NCI-H146 (cell line): ENCODE measurements at places on chromosomes 11 and 22.

DNA sequence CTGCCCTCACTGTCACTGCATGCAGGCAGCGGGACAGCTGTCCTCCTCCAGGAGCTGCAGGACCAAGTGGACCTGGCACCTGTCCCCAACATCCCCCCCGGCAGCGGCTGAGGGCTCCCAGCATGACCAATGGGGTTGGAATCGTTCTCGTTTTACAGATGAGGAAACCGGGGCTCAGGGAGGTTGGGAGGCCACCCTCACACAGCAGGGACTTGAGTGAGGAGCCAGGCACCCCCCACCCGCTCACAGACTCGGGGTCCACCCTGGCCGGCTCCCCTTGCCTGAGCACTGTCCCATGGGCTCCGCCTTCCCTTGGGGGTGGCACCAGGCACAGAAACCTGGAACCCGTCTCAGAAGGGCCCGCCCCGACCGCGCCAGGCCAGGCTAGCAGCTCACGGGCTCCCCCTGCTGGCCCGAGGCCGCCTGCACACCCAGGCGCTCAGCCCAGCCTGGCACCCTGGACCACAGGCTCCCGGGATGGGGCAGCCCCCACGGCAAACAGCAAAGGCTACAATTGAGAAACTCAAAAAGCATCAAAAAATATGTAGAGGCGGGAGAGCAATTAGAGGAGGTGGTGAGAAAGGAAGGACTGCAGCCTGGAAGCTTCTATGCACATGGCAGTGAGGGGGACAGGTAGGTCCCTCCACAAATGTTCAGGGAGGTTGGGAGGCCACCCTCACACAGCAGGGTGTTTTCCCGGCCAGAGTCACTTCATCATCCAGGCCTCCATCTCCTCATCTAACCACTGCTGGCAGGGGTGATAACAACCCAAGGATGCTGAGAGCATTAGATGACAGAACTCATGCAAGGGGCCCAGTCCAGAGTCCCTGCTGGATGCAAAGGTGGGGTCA, 12.8 kb downstream of the MACROD1 start:
- peak; percentile 37 for DNase-seq

DNA sequence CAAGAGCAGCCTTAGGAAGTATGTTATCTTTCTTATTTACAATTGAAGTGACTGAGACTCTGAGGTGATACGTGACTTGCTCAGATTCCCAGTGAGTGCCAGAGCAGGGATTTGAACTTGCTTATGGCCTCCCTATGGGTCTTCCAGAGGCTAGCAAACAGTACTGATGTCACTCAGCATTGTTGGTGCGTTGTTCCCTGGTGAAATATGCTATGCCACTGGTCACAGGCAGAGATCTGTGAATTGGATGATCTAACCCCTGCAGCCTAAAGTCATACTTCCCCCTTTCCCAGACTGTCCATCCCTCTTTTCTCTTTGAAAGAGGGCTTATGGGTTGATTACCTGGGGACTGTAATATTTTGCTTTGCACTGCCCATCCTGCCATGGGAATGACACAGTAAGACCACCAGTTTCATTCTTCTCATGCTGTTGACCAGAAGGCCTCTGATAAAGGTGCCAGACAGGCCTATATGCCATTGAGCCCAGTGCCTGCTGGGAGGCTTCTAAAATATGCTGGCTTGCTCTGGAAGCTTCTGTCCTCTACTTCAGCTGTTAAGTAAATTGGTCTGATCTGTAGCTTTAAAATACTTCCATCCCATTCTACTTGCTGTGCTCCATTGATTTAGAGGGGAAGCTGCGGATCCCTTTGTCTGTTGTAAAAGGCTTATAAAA, 152.2 kb upstream of the E2F8 start:
- no peak for DNase-seq

DNA sequence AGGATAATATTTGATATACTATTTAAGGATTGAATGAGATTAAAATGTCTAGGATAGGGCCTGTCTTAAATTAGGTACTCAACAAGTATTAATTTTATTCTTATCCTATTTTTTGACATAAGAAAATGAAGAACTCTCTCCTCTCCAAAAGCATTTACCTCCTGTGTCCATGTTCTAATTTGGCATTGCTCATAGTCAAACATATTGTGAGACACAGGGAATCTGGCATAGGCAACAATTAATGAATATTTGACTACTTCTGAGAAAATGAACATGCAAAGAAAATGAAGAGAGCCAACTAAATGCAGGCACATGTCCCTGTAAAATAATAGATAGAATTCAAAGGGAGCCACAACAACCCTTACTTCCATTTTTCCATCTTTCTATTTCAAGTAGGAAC, 198.5 kb upstream of the C11orf87 start:
- DNase-seq = no peak

DNA sequence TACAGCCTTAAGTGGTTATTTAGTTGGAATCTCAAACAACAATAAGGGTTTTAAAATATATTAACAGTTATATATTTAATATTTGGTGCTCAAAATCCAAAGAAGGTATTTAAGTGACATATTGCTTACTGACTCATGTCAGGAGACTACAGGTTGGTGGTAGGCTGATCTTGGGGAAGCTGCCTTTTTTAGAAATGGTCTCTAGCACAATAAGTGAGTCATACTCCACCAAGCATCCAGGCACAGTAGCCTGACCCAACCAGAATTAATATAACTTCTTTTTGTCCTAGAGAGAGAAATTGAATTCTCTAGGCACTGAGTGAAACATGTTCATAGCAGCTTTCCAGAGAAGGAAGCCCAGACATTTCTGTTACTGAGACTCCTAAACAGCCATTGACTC, 868.5 kb upstream of the TENM4 start:
- no peak for DNase-seq

DNA sequence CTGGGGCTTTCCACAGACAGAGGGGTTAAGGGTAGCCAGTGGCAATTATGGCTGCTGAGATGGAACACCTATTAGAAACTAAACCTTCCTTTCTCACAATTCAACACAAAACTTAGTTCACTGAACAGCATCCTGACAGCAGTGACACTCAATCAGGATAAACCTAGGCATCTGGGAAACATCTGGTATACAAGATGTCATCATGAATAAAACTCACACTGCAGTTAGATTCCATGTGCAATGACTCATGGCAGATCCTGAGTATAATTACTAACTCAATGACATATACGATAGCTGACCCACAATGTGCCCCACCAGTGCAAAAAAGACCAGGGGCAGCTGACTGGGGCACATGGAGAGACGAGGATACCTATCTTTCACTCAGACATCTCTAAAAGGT, 17.7 kb downstream of the RBFOX2 start:
- DNase-seq = no peak
